ENCODE measurements at places on chromosomes 7 and 10.

- no peak for DNase-seq
These were observed 68.2 kb upstream of the AHR start for GRCh38 chr7:17230099-17230807.

DNA sequence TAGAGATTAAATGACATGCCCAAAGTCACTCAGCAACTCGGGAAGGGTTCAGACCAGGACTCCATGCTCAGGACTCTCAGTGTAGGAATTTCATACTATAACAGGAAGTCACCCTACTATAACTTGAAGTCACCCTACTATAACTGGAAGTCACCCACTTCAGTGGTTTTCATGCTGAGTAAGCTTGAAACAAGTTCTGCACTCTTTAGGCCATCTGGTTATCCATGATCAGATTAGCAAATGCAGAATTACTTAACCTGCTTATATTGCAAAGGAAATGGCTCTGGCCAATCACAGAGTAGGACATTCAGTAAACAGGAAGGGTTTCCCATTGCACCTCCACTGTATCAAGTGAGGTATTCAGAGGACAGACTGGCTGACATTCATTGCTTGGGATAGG is 1240.4 kb downstream of the GATA3 start:
- no peak for DNase-seq

DNA sequence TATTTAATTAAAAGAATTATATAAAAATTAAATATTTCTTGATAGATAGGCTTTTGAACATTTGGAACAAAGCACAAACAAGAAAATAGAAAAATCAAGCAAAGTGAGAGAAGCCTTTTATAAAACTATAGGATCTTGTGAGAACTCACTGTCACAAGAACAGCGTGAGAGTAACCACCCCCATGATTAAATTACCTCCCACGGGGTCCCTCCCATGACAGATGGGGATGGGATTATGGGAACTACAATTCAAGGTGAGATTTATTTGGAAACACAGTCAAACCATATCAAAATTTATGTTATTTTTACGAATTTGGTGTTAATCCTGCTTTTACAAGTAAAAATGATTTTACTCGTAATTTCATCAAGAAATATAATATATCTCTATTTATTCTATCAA is 1136.1 kb upstream of the POT1 start:
- DNase-seq = no peak

GRCh38 chr7:135514856-135515255 is 5.0 kb upstream of the CNOT4 start:
- no peak for DNase-seq

DNA sequence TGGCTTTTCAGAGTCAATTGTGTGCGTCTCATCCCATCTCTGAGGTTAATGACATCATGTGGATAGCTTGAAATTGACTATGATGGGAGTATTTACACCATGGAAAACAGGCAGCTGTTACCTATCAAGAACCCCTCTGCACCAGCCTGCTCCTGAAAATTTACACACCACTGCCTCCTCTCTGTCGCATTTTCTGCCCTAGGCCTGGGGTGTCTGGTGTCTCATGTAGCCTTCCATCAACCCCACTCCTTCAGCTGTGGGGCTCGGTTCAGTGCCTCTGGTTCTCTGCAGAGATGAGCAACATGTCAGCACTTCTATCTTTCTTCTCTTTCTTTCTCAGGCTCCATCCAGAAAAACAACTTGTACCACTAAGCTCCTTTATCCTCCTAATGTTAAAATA is 600.5 kb downstream of the TYW1 start:
- DNase-seq = no peak

- no peak for DNase-seq
These were observed 190.4 kb downstream of the PTPRN2 start for GRCh38 chr7:158396982-158397862.

GRCh38 chr10:1029838-1030237 is 4.2 kb upstream of the IDI2 start:
- DNase-seq = no peak

- DNase-seq = peak; percentile 82
These were observed 3.7 kb downstream of the DDIT4 start for GRCh38 chr10:72277340-72277995.

DNA sequence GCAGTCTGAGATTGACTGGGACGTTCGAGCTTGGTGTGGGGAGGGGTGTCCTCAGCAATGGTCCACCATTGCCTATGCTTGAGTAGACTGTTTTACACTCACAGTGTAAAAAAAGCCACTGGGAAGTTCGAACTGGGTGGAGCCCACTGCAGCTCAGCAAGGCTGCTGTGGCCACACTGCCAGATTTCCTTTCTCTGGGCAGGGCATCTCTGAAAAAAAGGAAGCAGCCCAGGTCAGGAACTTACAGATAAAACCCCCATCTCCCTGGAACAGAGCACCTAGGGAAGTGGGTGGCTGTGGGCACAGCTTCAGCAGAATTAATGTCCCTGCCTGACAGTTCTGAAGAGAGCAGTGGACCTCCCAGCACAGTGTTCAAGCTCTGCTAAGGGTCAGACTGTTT is 80.3 kb downstream of the BICC1 start:
- no peak for DNase-seq

GRCh38 chr7:90961037-90961725 is 303.1 kb upstream of the FZD1 start:
- DNase-seq = no peak

DNA sequence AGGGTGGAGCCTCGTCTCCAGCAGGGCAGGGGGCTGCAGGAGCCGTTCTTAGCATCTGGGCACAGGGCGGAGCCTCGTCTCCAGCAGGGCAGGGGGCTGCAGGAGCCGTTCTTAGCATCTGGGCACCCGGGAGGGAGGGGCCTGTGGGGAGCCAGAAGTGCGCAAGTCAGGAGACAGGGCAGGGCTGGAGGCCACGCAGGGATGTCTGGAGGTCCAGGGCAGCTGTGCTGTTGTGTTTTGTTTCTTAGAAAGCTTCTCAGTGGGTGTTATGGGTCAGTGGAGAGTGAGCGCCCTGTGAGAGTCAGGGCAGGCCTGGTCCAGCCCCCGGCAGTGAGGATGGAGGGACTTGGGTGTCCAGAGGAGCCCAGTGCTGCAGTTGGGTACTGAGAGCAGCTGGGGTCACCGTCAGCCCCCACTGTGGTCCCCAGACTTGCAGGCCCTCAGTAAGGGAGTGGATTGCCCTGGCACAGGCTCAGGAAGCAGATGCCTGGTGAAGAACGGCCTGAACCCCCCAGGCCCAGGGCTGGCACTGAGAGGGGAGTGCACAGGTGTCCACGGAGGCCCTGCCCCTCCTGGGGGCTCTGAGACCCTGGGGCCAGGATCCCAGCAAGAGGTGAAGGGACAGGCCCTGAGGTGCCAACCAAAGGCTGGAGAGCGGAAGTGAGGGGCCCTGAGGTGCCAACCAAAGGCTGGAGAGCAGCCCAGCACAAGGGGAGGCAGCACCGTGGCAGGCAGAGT is 29.8 kb downstream of the FAM20C start:
- DNase-seq = no peak

DNA sequence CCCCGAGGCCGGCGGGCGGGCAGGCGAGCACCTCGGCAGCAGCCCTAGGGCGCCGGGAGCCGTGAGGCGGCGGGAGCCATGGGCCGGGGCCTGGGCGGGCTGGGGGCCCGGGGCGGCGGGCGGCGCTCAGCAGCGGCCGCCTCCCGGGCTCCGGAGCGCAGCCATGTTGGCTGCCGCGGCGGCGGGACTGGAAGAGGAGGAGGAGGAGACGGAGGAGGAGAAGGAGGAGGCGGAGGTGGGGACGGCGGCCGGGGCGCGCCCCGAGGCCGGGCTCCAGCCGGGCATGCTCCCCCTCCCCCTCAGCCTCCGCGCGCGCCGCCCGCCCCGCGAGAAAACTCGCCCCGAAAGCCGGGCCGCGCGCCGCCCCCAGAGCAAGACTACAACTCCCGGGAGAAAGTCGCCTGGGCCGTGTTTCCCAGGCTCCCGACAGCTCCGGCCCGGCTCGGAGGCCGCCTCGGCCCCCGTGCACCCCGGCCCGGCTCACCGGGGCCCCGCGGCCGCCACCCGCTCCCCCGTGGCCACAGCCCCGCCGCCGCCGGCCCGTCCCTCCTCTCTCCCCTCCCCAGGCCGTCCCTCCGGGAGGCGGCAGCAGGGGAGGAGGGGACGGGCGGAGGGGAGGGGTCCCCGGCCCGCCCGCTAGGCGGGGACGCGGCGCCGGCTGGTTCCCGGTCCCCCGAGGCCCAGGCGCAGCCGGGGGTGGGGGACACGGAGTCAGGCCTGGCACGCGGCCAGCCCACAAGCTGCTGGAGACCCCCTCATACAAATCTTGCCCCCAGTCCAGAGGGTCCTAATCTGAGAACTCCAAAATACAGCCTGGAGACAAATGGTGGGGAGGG is at the start of gene DLG5:
TSS of gene DLG5 (minus strand) at position 190 of the 836 bp plus-strand sequence. CDS start 235 bp downstream, outside the sequence.
- peak; percentile 56 for DNase-seq

DNA sequence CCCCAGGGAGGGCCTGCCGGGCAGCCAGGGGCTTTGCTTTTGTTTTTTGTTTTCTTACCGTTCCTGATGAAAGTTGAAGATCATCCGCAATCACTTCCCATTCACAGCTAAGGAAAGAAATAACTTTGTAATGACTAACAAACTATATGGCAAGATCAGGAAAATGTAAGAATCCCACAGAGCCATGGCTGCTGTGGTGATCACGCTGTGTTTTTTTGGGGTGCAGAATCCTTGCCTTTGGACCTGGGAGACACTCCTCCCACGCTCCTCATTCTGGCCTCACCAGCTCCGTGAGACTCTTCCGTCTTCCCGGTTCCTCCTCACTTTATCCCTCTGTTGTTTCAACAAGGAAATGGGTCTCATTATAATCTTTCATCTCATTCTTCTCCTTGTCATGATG is 443.0 kb upstream of the MGMT start:
- no peak for DNase-seq

GRCh38 chr10:21068026-21068656 is 171.0 kb upstream of the NEBL start:
- DNase-seq = no peak

GRCh38 chr10:36608866-36609265 is 516.5 kb upstream of the ANKRD30A start:
- DNase-seq = peak; percentile 59

- DNase-seq = peak; percentile 85
These were observed 101.3 kb downstream of the TWIST1 start for GRCh38 chr7:19016140-19016539.

DNA sequence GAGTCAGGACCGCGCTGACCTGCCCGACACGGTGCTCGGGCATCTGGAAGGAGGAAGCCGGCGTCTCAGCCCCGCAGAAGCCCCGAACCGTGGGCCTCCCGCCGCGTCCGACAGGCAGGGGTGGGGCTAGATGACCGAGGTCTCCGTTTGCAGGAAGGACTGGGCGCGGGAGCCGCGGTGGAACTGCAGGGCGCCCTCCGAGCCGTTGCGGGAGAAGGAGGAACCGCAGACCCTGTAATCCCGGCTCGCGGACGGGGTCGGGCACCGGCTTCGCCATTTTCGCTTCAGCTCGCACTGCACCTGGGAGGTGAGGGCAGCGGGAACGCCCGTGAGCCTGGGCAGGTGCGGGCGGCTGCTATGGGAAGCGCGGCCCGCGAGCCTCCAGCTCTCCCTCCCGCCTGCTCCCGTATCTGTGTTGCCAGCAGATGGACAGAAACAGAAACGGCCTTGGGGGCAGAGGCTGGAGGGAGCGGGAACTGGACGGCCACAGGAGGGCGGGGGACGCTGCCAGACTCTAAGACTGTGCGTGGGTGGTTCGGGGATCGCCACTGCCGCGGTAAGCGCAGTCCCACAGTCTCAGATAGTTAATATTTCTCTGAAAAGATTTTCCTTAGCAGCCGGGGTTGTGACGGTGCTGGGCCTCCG is 114.1 kb downstream of the VIPR2 start:
- DNase-seq = no peak

DNA sequence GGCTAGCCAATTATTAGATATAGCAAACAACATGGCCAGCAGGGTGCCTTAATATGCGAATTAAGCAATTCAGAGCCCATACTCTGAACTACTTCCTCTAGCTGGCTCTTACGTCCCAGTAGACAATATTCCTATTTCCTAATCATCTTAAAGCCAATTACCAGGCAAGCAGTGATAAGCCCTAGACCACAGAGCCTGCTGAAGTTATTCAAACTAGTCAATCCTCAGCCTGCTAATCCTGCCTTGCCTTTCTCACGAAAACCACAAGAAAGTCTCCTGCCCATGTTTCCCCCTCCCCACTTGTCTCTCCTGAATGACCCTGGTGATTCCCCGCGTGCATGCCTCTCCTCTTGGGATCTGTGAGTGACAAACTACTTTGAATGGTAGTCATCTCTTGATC is 86.8 kb upstream of the CACNA2D1 start:
- peak; percentile 92 for DNase-seq

- DNase-seq = no peak
These were observed 322.3 kb downstream of the ZNF716 start for GRCh38 chr7:57772126-57772924.

DNA sequence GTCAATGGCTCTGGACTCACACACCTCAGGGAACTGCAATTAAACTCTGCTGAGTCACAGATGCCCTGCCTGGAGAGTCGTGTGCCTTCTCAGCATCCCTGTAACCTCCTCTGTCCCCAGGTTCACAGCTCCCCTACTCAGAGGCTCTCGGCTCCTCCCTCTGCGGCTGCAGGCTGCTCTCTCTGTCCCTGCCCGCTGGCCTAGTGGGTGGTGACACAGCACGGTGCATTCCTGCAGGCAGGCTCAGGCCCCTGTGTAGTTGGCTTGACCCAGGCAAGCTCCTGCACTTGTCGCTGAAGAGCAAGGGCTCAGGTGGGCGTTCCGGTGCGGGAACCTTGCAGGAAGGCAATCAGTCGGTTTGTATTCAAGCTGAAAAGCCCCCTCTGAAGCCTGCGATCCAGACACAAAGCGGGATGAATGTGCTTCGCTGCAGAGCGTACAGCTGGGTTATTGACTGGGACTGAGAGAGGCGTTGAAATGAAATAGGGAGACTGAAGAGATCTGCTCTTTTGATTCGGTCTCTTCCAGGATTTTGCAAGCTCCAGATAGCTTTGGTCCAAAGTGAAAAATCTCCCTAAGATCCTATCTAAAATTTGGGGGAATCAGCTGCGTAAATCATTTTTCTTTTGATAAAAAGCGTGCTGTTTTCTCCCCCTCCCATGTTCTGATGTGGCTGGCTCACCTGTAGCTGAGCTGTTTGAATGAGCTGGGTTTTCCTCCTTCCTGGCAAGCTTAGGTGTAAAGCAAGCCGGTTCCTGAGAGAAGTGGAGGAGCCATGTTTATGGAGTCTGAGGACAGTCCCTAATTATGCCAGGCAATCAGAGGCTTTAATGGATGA is 208.7 kb upstream of the PHYHIPL start:
- no peak for DNase-seq

DNA sequence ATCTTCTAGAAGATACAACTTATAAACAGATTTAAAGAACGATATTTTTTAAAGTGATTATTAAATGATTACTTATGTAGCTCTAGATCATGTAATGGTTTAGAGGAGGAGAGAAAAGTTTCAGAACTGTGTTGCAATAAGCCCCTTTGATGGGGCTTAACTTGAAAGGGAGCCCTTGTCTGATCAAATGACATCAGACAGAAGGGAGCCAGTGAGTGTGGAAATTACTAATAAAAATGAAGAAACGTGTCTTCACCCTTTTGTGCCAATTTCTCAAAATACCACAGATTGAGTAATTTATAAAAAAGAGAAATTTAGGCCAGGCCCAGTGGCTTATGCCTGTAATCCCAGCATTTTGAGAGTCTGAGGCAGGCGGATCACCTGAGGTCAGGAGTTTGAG is 318.2 kb downstream of the EXOC4 start:
- peak; percentile 18 for DNase-seq

GRCh38 chr10:112913661-112914287 is 36.3 kb upstream of the TCF7L2 start:
- DNase-seq = no peak

- DNase-seq = no peak
These were observed 551.0 kb upstream of the FOXK1 start for GRCh38 chr7:4131063-4131462.

Data from amniotic epithelial cell (primary cell).